ENCODE measurements at places on chromosomes 4 and X.
A peak's percentile ranks its signal among the peaks of the same experiment; 100 is the strongest.

GRCh38 chr4:149120331-149121022 is 678.3 kb upstream of the NR3C2 start:
- peak; percentile 23 for DNase-seq

DNA sequence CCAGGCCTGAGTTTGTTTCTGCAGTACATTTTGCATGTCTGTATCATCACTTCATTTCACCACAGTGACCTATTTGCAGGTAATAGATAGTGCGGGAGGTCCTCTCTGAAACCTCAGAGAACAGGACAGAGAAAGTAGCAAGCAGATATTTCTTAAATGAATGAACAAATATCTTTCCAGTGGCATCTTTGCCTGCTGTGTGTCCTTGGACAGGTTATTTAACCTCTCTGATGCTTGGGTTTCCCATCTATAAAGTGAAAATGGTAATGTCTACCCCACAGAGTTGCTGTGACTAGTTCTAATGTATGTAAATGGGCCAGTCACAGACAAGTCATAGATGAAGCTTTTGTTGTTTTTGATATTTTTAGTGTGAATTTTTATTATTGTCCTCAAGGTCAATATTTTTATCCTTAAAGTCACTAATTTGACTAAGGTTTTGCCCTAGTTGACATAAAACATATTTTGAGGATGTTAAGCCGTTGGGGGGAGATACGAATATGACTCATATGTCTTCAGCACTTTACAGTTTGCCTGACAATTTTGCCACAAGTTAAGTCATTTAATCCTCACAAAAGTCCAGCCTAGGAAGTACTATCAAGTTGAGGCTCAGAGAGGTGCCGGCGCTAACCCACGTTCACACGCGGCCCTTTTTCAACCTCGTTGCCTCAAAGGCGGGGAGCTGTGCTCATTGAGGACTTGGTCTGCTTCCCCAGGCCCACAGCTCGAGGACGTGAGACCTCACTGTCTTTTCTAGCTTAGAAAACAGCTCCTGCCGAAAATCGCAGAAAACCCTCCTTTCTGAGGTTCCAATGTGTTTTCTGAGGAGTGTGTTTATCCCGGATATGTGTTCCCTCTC is 126.7 kb upstream of the STX18 start:
- DNase-seq, result no peak

DNA sequence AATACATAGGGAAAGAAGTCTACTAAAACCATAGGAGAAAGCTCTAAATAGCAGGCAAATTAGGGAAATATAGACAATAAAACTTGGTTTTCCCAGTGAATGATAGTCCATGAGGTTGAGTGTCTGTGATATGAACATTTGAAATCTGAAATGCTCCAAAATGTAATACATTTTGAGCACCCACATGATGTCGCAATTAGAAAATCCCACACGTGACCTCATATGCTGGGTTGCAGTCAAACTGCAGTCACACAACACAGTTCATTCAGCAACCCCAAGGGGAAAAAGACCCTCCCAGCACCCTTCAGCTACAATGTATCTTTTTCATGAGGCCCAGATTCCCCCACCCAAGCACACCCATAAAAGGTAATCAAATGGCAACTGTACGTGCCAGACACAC is 155.6 kb downstream of the BTC start:
- no peak for DNase-seq

- no peak for DNase-seq
Measured at GRCh38 chr4:154490234-154490582, 1.4 kb downstream of the DCHS2 start.

DNA sequence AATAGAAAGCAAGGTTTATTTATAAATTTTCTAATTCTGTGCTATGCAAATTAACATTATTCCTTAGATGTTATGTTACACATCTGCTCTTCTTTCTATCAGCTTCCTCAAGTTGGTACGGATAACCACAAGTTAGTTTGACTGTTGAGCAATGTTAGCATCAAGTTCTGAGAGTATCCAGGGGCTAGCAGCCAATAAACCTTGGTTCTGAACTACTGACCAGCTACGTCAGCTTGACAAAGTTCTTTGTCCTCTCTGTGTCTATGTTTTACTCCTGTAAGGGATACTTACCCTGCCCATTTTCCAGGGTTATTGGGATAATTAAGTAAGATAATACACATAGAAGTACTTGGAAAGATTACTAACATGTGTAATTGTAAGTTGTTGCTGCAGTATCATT is 8.1 kb upstream of the TEX13A start:
- DNase-seq, result no peak

DNA sequence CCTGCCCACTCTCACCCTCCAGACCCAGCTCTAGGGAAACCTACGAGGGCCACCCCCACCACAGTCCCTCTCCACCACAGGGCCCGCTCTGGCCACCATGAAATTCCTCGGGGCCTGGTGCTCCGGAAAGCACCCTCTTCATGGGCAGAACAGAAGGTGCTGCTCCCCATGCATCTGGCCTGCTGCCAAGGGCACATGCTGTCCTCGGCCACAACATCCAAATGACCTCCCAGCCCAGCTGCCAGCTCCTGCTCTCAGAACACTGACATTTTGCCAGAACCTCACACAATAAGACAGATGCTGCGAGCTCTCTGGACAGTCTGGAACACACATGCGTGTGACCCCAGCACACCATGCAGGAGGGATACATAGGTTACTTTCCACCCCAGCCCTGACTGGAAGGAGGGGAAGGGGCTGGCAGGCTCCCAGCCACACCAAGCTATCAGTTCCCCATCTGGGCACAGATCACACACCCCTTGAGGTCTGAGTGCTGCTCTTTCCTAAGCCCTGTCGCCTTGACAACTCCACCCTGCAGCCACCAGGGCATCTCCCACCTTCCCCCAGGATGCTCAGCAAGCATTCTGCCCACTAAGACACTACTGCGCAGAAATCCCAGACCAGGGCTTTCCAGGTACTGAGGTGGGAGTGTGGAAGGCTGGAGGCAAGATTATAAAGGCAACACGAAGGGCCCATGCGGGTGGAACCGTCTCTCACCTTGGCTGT is 5.8 kb downstream of the CCNQ start:
- DNase-seq, result no peak

- DNase-seq, result no peak
Measured at GRCh38 chr4:93693141-93693540, 135.4 kb upstream of the ATOH1 start.

DNA sequence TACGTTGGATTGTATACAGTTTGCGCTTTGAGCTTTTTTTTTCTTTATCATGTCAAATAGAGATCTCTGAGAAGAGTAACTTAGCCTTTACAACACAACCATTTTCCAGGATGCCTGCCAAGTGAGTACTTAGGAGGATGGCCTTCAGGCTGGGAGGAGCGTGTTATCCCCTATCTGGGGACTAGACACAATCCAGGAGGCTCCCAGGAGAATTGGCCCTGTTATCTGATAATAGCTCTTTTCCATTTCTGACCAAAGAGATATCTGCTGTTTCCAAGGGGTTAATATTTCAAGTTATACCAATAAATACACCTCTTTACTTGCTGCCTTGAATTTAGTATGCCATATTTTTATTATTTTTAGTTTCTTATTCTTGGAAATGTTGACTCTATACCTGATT is 169.5 kb upstream of the SMARCAD1 start:
- peak; percentile 13 for DNase-seq

GRCh38 chr4:80578001-80578400 is 242.5 kb downstream of the CFAP299 start:
- no peak for DNase-seq

DNA sequence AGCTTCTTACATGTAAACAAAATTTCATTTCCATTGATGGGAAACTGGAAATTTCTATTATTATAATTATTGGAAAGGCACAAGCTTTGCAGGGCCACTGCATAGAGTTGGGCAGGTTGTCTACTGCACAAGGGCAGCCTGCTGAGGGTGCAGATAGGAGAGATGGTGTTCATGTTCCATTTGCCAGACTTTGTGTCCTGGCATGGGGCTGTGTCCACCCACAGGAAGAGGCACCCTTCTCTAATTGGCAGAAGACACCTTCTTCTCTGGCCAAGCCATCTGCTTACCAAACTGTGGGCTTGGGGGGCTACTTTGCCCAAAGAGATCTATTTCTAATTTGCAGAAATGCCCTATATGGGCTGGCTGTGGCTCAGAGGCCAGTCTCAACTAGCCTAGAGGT is 140.7 kb downstream of the GATB start:
- no peak for DNase-seq

- DNase-seq, result no peak
Measured at GRCh38 chr4:42151568-42152506, 618 bp downstream of the BEND4 start.

DNA sequence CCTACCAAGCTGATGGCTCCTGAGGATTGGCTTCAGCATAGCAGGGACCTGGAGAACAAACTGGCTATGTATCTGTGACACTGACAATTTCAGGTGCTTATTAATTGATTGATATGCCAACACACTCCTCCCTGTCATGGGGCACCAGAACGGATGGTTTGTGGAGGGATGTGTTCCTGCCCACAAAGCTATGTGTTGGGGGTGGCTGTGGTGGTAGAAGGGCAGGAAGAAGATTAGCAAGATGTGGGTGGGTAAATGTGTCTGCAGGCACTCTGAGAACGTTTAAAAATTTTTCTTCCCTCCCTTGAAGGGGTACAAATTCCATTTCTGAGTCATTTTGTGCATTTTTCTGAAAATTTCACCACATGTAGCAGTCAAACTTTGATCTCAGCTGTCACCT is 55.0 kb upstream of the SCML1 start:
- DNase-seq, result no peak

DNA sequence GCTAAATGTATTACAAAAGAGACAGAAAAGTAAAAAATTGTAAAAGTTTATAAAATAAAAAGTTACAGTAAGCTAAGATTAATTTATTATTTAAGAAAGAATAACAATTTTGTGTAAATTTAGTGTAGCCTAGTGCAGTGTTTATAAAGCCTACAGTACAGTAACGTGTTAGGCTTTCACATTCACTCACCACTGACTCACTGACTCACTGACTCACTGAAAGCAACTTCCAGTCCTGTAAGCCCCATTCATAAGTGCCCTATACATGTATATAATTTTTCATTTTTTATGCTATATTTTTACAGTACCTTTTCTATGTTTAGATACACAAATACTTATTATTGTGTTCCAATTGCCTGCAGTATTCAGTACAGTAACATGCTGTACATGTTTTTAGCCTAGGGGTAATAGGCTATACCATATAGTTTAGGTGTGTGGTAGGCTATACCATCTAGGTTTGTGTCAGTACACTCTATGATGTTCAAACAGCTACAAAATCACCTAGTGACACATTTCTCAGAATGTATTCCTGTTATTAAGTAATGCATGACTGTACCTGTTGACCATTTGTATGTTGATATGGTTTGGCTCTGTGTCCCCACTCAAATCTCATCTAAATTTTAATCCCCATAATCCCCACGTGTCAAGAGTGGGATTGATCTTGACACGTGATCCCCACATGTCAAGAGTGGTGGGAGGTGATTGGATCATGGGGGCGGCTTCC is 57.9 kb downstream of the CFAP299 start:
- peak; percentile 28 for DNase-seq

- DNase-seq, result no peak
Measured at GRCh38 chrX:42463706-42464490, 314.1 kb downstream of the PPP1R2C start.

- DNase-seq, result peak; percentile 62
Measured at GRCh38 chr4:155973639-155974475, 20.2 kb upstream of the CTSO start.

- DNase-seq, result no peak
Measured at GRCh38 chrX:121110536-121110935, 63.1 kb downstream of the GLUD2 start.

- DNase-seq, result no peak
Measured at GRCh38 chrX:68724531-68725020, 77.1 kb downstream of the STARD8 start.

DNA sequence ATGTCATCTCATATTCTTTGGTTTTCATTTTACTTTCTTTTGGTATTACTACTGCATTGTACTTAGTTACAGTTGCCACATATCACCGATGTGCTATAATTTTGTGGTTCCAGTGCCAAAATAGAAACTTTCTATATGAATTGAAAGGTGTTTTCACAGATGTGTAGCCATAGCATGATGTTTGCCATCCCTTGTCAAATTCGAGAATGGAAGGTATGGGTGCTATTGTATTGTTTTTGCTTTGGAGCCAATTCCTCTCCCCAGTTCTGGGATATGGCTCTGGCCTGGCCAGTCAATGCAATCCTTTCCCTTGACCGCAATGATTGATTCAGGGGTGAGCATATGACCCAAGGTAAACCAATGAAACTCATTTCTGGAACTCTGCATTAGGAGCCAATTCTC is 86.2 kb upstream of the RPS6KA3 start:
- no peak for DNase-seq

GRCh38 chr4:41806807-41807206 is 58.3 kb upstream of the PHOX2B start:
- no peak for DNase-seq

Data from A172 (cell line).